Activated T-helper 17 cell treated with anti-CD3 and anti-CD28 coated beads, Interleukin-2, amount 50 U/mL, for 72 hours (primary cell): ENCODE measurements at places on chromosomes 4 and X. TPM values are rescaled to one million over a fixed set of nuclear protein-coding genes. Genes with fewer than 3 reads are reported as not detected.

The AKAP14 gene
- not detected for total RNA-seq

The AVPR2 gene
- not detected for total RNA-seq

The RIBC1 gene
- total RNA-seq = 0.71 TPM

The RRH gene
- 0.78 TPM for total RNA-seq

The NEUROG2 gene
- not detected for total RNA-seq

The RHOXF2 gene
- not detected for total RNA-seq

The RTL3 gene
- not detected for total RNA-seq

The CPE gene
- total RNA-seq = not detected

The FRMD7 gene
- not detected for total RNA-seq

The RP2 gene
- total RNA-seq = 7.1 TPM

The TIGD2 gene
- 2.6 TPM for total RNA-seq

The KDR gene
- total RNA-seq = not detected

The HSD17B13 gene
- total RNA-seq = 0.11 TPM

The MEPE gene
- not detected for total RNA-seq

The HMX1 gene
- total RNA-seq = not detected

The SOD3 gene
- total RNA-seq = not detected

The MAP7D2 gene
- total RNA-seq = 1.2 TPM

The PPP1R2C gene
- not detected for total RNA-seq

The ADH6 gene
- not detected for total RNA-seq

The AGTR2 gene
- not detected for total RNA-seq

The ASB12 gene
- total RNA-seq = not detected

The RNF212 gene
- total RNA-seq = 3.7 TPM

The HSD17B10 gene
- 52.3 TPM for total RNA-seq

The BTC gene
- not detected for total RNA-seq

The GDPD2 gene
- total RNA-seq = 0.24 TPM

The NPY2R gene
- not detected for total RNA-seq

The PNCK gene
- 1.6 TPM for total RNA-seq

The ANXA3 gene
- not detected for total RNA-seq

The YY2 gene
- total RNA-seq = 0.56 TPM

The POU4F2 gene
- not detected for total RNA-seq
